ENCODE measurements at places on chromosomes 11 and 22.

DNA sequence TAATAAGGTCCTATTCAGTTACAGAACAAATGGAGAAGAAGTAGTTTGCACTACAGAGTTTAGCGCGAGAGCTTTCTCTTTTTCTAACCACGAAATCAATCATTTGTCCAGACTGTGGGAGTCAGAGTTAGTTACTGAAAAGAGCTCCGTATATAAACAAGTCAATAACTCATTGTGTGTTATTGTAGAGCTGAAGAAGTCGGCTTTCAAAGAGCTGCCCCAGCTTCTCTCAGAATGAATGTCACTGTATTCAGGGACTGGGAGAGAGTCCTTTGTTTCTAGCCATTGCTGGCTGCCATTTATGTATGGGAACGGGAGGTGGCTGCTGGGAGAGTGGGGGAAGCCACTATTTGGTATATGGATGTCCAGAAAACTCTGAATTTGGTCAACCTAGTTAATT, 227.8 kb downstream of the DCDC1 start:
- no peak for DNase-seq

GRCh38 chr11:13717331-13717730, 48.9 kb downstream of the FAR1 start:
- DNase-seq: no peak

DNA sequence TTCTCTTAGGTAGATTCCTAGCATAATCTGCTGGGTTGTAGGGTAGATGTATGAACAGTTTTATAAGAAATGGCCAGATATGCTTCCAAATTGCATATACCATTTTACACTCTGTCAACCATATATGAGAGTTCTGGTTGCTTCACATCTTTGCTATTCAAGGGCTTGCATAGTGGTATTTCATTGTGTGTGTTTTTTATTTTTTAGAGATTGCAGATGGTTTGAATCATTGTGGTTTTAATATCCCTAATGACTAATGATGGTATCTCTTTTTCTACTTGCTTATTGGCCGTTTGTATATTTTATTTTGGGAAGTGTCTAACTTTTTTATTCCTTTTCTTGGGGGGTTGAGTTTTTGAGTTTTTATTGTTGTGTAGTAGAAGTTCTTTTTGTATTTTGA, 26.9 kb downstream of the RNF214 start:
- DNase-seq: no peak

GRCh38 chr11:105881027-105881426, 141.0 kb downstream of the MSANTD4 start:
- DNase-seq: no peak

DNA sequence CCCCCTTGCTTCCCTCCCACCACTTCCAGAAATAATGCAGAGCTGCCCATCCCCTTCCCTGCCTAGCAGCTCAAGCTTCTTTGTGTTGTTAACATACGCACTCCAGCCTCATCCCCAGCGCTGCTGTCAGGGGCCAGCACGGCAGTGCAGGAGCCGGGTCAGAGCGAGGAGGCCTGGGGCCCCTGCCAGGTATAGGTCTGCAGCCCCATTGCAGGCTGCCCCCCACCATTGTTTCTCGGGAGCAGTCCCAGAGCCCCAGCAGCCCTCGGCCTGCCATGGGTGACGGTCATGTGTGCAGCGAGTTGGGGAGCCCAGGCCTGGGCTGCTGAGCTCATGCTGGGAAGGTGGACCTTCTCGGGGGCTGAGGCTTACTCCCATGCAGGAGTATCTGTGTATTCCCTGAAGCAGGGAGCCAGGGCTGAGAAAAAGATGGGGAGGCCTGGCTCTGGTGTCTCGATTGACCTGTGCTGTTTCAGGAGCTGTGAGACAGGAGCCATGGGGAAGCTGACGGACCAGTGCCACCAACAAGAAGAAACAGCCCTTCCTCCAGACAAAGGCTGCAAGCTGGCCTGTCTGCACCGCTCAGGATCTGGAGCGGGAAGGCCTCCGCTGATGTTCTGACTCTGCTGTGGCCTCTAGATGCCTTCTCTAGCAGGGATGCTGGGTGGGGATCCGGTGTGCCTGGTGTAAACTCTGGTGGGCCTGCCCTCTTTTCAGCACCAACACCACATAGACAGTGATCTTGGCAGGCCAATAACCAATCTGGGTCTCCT, 220.5 kb upstream of the B3GAT1 start:
- no peak for DNase-seq

- no peak for DNase-seq
These were observed 22.7 kb upstream of the YPEL1 start for GRCh38 chr22:21758091-21758864.

GRCh38 chr11:77217156-77217555, 84.3 kb downstream of the GDPD4 start:
- DNase-seq: no peak

DNA sequence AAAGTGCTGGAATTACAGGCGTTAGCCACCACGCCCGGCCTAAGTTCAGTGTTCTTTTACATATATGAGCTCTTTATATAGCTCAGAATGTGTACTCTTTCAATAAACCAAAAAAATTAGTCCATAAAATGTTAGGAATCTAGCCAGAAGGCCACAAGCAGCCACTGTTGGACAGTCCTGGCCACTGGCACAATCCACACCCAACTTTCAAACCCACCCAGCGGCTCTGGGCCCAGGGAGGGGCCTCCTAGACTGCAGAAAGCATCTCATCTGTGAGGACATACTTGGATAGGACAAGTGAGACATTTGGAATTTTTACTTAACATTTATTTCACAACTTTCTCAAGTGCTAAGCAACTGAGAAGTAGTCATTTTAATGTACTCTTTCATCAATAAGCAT, 6.4 kb downstream of the PACSIN2 start:
- no peak for DNase-seq

DNA sequence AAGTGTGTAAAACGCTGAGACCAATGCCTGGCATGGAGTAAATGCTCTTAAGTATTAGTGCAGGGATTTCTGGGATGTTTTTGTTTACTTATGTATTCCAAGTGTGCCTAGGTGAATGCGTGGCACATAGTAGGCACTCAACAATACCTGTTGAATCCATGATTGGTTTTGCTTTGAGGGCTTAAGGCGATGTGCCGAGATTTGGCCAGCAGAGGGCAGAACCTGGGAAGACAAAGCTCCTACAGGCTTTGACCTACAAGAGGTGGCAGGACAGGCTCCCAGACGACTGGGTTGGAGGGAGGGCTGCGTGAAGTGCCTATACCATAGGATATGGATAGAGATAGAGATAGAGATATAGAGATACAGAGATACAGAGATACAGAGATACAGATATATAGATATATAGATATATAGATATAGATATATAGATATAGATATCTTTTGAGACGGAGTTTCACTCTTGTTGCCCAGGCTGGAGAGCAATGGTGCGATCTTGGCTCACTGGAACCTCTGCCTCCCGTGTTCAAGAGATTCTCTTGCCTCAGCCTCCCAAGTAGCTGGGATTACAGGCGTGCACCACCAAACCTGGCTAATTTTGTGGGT, 13.9 kb downstream of the KCNE3 start:
- peak; percentile 52 for DNase-seq

GRCh38 chr22:39221999-39222686, 22.6 kb downstream of the PDGFB start:
- no peak for DNase-seq

DNA sequence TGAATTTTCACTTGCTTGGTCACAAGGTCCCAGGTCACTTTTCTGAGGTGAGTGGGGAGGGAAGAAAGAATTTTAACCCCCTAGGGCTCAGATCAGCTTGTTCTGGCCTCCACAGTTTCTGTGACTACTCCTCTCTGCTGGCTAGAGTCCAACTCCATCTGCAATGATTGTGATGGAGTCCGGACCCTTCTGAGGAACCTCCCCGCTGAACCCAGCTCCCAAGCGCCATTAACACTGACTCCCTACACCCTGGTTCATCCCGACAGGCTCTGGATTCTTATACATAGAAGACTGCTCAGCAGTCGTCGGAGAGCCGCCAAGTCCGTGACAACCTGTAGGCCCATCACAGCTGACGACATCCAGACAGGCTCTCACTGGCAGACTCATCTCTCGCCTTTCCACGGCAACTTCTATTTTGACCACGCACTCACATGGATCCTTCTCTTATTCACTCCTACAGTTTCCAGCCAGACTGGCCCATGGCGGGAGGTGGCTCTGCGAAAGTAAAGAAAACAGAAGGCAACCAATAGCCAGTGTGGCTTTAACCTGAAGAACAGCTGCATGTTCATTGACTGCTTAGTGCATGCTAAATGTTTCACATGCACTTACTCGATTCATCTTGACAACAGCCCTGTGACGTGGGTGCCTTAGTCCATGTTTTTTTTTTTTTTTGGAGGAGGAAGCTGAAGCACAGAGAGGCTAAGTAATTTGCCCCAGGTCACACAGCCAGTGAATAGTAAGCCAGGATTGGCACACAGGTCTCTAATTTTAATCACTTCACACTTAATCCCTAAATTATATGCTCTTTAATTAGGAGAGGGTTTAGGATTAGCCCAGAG, 68.0 kb upstream of the PRDM11 start:
- DNase-seq: no peak

DNA sequence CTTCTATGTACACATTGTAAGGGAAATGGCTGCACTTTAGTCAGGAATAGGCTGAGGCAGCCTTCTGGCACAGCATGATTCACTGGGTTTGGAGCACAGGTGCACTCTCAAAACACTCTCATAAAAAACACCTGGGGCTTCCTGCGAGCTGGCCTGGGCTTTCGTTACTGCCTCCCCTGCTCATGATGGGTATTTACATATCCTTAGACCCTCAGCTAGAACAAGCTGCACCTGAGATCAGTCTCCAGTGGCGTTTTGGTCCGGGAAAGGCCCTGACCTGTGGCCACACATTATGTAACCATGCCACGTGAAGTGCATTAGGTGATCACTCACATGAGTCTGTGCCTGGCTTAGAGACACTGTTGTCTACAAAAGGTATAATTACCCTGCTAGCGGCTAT, 321.7 kb downstream of the TMEM135 start:
- DNase-seq: no peak

- DNase-seq: no peak
These were observed 70.5 kb upstream of the BLID start for GRCh38 chr11:122186439-122187080.

DNA sequence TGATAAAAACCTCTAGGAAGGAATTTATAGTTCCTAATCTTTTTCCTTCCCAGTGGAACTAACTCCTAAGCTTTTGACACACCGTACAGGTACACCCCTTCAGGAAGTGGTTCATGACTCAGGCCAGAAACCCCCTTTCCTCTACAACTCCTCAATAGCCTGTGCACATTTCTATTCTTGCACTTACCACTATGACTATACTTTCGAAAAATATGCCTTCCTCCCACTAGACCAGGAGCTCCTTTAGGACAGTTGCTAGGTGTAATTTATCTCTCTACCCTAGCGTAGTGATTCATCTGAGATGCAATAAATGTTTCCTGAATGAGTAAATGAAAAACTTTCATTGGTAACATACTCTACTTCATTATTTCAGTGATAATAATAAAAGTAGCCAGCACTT, 14.5 kb downstream of the MAP6 start:
- DNase-seq: no peak

DNA sequence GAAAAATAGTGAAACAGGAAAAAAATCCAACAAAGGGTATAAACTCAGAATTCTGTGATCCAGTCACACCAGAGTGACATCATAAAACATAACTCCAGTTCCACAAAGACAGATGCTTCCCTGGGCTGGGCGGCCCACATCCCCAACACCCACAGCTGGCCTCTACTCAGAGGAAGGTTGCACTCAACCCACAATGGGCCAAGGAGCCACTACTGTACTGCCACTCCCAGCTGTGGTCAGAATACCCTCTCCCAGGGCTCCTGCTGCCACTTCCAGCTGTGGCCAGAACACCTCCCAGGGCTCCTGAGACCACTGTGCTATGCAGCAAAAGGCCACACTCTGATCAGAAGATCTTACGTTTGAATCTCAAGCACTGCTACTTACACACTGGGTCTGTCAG, 18.3 kb downstream of the SMCO4 start:
- no peak for DNase-seq

DNA sequence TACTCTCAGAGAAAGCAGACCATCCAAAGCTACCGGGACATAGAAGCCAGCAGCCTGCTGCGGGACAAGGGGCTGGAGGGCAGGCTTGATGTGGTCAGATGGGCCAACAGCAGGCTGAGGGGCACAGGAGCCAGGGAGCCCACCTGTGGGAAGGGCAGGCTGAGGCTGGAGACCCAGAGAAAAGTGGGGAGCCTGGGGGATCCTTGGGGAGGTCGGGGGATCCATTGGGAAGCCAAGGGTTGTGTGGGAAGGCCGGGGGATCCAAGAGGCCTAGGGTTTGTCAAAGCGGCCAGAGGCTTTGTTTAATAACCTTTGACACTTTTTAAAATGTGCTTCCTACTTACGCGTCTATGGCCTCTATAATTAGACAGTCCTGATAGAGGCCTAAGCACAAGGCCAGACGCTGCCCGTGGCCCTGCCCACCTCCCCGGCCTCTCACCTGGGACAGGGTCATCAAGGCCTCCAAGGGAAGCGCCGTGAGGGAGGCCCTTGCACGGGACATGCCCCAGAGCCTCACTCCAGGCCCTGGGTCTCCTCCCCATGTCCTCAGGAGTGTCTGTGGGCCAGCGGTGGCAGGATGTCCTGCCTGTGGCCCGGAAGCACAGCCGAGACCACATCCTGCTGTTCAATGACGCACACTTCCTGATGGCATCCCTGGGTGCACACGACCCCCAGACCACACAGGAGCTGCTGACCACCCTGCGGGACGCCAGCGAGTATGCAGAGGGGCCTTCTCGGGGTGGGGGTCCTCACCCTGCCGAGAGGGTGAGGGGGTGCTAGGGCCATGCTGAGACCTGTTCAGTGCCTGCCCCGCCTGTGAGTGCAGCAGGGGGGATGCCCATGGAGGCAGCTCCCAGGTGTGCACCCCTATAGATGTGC, 8.6 kb upstream of the GTSE1 start:
- no peak for DNase-seq

DNA sequence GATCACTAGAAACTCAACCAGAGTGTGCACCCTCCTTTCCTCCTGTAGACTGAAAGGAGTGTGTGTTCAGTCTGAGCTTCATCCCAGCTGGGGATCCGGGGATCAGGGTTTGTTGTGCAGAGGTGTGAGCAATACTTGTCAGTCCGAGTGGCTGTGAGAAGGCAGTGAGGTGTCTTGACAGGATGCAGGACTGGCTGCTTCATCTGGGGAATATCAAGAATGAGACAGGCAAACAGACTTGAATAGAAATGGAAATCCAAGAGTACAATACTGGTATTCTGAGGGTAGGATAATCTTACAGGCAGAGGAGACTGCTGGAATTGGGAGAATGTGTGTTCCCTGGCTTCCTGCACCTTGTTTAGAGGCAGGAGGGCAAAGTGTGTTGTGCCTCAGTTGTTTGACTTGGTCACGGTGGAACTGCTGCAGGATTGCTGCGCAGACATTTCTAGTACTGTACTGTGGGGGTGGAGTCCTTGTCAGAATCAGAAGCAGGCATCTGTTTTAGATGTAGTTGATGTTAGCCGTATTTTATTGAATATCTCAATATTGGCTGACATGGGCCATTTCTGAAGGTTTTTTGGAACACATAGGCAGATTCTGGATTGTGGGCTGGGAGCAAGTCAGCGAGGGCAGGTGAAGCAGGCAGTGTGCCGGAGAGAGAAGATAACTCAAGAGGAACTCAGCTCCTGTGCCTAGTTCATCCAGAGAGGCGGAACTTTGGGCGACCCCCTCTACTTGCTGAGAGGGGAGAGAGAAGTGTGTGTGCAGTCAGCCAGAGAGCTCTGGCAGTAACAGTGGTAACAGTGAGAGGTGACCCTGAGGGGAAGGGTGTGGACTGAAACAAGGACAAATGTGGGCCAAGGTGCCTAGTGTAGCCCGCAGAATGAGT, 27.1 kb upstream of the GRK2 start:
- DNase-seq: no peak
